ENCODE measurements at places on chromosomes 4 and X. TPM values are rescaled to one million over a fixed set of nuclear protein-coding genes. Genes with fewer than 3 reads are reported as not detected.

GRCh38 chr4:108646706-108647105 lies 3.7 kb upstream of the OSTC start:
- no peak for DNase-seq

DNA sequence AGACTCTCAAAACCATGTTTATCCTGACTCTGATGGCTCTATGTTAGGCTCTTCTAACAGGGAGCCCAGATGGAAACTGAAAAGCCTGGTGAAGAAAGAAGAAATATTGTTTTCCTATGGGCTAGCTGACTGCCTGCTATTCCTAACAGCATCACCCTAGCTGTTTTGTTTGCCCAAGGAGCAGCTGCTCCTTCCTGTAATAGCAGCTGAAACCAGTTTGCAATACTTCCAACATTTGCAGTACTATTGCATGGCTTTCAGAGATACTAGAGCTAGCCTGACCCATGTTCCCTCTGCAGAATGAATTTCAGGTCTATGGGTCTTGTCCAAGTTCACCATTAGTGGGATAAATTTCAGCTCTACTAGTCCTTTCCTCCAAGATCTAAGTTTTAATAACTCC lies 495.2 kb downstream of the INPP4B start:
- no peak for DNase-seq

GRCh38 chr4:61320154-61320553 lies 120.0 kb downstream of the ADGRL3 start:
- no peak for DNase-seq

GRCh38 chr4:1283711-1284110 lies 6.0 kb upstream of the MAEA start:
- no peak for DNase-seq

DNA sequence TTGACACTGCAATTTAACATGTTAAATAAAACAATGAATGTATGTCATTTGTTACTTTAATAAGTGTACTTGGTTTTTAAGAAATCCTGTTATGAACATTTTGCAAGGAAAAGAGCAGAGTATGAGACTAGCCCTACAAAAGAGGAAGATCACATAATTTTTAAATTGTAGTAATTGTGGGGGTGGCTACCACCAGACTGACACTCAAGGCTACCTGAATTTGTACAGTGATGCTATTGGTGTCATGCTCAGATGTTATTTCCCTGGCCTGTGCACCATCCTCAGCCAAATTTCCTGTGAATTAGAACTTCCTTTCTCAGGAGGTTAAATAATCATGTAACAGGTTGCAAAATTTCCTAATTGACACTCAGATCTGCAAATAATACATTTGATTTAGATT lies 157.5 kb downstream of the BANK1 start:
- DNase-seq: no peak

DNA sequence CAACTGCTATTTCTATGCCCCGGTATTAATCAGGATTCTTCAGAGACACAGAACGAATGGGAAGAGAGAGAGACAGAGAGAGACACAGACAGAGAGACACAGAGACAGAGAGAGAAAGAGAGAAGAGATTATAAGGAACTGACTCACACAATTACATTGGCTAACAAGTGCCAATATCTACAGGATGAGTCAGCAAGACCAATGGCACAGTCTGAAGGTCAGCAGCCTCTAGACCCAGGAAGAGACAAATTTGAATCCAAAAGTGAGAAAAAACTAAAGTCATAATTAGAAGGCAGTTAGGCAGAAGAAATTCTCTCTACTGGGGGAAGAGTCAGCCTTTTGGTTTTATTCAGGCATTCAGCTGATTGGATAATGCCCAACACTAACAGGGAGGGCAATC lies 187.3 kb downstream of the MAB21L2 start:
- no peak for DNase-seq

DNA sequence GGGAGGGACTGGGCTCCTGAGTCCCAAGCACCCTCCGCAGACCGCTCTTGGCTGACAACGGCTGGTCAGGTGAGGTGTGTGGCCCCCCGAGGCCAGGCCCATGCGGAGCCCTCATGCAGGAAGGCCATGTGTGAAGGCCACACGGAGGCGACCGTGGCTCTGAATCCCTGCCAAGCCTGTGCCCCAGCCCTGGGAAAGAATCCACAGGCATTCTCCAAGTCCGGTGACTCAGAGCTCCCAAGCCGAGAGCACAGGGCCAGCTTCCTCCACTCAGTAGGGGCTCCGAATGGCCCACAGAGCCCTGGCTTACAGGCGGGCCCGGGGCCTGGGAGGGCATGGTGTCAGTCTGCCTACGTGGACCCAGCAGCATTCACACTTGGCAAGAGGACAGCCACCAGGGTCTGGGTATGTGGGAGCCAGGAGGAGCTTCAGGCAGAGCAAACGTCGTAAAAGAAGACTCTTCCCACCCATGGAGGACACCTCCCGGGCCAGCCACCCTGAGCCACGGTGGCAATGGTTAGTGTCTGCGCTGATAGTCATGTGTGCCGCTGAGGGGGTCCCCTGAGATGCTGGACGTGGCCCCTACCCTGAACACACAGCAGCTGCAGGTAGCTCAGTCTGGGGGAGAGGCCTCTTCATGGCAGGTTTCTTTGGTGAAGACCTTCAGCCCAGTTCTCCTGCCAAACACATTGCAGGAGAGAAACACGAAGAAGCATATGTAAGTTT lies 105.7 kb downstream of the PSAPL1 start:
- DNase-seq: no peak

DNA sequence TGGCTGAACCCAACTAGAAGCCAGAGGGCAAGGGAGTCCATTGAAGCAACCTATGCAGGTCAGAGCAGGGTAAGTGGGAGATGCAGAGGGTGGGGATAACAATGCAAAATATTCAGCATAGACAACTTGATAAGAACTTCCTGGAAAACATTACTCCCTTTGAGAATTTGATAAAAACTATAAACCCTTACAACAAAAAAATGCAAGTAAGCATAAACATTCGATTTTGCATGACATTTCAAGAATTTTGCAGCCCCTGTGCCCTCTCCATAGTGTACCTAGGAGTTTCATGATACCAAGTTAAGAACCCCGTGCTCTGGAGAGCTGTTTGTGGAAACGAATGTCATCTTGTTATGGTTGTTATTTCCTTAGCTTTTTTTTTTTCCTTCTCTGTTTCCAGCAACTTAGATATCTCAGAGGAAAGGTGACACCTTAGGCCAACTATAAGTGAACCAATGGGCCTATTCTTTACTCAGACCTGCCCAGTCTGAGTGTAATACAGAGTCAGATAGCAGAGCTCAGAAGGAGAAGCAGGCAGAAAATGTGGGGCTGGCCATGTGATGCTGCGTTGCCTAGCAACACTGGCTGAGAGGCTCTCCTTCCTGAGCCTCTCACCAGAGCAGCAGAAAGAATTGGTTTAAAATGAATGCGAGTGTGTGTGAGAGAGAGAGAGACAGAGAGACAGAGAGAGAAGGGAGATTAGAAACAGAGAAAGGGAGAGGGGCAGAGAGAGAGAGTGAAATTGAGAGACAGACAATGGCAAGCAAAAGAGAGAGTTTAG lies 36.7 kb upstream of the GABRQ start:
- DNase-seq: no peak

The APELA gene
- total RNA-seq: not detected

The ARHGAP36 gene
- not detected for total RNA-seq

The HSFX3 gene
- not detected for total RNA-seq

The USP51 gene
- total RNA-seq: 2.5 TPM

The CD99 gene
- total RNA-seq: 169 TPM

The HSFX4 gene
- total RNA-seq: not detected

The FREM3 gene
- total RNA-seq: not detected

Measured in activated CD4-positive, alpha-beta T cell treated with anti-CD3 and anti-CD28 coated beads for 36 hours (primary cell).